Activated CD4-positive, alpha-beta T cell treated with anti-CD3 and anti-CD28 coated beads, Interleukin-2, amount 10 ng/mL, durations not matched to agents 7 days and 5 days (primary cell): ENCODE measurements at places on chromosomes 3 and 15. TPM values are rescaled to one million over a fixed set of nuclear protein-coding genes. Genes with fewer than 3 reads are reported as not detected.

Gene ARIH1
- total RNA-seq = 127 TPM

Gene SELENOT
- total RNA-seq = 140 TPM

DNA sequence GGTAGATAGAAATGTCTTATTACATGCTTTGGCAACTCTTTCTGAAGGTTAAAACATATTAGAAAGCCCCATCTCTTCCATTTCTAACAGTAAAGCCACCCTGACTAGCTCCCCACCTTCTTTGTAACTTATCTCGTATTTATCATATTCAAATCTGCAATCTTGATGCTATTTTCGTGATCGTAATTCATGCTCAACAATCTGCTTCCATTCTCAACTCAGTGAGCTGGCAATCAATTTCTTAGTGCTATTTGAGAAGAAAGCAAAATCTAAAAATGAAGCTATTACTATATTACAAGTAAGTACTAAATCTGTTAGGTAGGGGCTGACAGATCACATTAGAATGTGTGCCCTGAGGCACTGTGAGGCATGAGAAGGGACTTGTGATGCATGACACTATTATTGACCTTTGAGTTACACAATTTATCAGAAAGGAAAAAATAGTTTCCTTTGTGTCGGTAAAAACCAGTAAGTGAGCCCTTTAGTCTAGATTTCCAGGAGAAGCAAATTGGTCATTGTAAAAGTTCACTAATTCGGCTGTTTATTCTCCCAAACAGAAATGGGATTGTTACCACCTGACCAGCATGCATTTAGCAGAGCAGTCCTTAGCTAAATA is 379.7 kb upstream of the CNTN6 start:
- no peak for DNase-seq
- H3K27ac ChIP-seq = no peak overlapping the region
- no peaks in the 10 kb centered on the region for H3K36me3 ChIP-seq
- no peaks in the 10 kb centered on the region for H3K27me3 ChIP-seq

DNA sequence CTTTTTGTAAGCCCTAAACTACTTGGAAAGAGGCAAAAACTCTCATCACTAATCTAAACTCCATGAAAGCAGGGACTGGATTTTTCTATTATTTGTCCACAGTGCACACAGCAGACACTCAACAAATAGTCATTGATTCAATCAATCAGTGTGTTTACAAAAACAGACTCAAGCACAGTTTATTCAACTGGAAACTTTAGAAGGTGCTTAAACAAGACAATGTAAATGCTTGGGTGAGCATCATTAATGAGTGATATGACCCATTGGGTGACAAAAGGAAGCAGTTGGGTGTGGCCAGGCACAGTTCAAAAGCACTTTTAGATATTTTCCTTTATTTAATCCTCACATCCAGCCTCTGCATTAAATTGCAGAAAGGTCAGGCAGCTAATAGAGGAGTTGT is 32.0 kb upstream of the PPP4R2 start:
- H3K27ac ChIP-seq = peak overlapping the region; percentile 95
- H3K4me3 ChIP-seq = no peak overlapping the region
- no peaks in the 10 kb centered on the region for H3K27me3 ChIP-seq
- H3K4me1 ChIP-seq = peaks cover 48% of the 10 kb centered on the region

Gene SCAANT1
- not detected for total RNA-seq

Gene GOLGA8G
- total RNA-seq = not detected

Gene PLA2G4F
- not detected for total RNA-seq

DNA sequence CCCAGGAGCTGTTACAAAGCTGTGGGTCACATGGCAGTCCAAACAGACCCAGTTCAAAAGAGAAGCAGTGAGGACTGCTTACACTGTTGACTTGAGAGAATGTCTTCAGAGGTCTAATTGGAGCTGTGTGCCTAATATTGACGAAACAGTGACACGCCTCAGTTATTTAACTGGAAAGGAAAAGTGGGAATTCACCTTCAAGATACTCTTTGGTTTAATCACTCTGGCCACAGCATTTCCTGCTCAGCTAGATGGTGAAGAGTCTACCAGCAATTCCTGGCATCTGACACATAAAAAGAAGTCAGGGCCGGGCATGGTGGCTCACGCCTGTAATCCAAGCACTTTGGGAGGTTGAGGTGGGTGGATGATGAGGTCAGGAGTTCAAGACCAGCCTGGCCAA is 326.4 kb downstream of the SV2B start:
- no peak overlapping the region for H3K4me3 ChIP-seq
- DNase-seq = no peak
- peaks cover 52% of the 10 kb centered on the region for H3K4me1 ChIP-seq
- peaks cover 27% of the 10 kb centered on the region for H3K36me3 ChIP-seq
- H3K27ac ChIP-seq = no peak overlapping the region
- peaks cover 10% of the 10 kb centered on the region for H3K27me3 ChIP-seq

DNA sequence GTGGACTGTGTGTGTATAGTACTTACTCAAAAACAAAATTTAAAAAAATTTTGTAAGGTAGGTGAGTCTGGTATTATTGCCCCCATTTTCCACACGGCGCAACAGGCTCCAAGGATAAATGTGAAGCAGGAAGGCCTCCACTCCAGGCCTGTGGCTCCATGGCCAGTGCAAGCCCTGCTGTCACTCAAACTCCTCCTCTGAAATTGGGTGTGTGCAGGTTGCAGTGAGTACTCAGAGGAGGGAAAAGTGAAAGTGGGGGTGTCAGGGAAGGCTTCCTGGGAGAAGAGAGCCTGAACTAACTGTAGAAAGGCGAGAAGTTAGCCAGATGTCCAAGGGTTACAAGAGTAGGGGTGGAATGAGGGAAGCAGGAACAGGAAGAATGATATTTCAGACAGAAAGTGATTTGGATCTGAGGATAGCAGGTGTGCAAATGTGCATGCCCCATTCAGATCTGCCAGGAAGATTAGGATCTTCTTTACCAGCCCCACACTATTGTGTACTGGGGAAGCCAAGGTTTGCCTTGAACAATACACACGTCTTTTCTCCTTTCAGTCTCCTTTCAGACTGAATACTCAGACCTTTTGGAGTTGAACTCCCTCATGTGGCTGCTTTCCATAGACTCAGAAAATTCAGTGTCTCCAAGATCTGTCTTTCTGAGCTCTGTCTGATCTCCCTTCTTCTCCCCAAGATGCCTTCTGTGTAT is 48.7 kb upstream of the RYK start:
- H3K4me3 ChIP-seq = no peak overlapping the region
- DNase-seq = no peak
- no peaks in the 10 kb centered on the region for H3K36me3 ChIP-seq
- peaks cover 50% of the 10 kb centered on the region for H3K27me3 ChIP-seq
- no peaks in the 10 kb centered on the region for H3K4me1 ChIP-seq
- peak overlapping the region; percentile 10 for H3K27ac ChIP-seq

DNA sequence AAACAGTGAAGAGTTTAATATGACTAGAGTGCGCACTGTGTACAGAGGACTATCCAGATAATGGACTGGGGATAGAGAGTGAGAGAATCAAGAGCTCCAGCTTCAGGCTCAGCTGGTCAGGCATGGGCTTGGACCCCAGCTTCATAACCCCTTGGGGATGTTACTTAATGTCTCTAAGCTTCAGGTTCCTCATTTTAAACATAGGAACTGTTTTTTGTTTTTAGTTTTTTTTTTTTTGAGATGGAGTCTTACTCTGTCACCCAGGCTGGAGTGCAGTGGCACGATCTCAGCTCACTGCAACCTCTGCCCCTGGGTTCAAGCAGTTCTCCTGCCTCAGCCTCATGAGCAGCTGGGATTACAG is 9.9 kb upstream of the BRPF1 start:
- no peak overlapping the region for H3K27ac ChIP-seq
- H3K4me3 ChIP-seq = no peak overlapping the region
- peaks cover 7% of the 10 kb centered on the region for H3K27me3 ChIP-seq

GRCh38 chr15:77781946-77782240 is 149.2 kb upstream of the LINGO1 start:
- no peaks in the 10 kb centered on the region for H3K36me3 ChIP-seq
- H3K27ac ChIP-seq = no peak overlapping the region
- H3K4me3 ChIP-seq = no peak overlapping the region

DNA sequence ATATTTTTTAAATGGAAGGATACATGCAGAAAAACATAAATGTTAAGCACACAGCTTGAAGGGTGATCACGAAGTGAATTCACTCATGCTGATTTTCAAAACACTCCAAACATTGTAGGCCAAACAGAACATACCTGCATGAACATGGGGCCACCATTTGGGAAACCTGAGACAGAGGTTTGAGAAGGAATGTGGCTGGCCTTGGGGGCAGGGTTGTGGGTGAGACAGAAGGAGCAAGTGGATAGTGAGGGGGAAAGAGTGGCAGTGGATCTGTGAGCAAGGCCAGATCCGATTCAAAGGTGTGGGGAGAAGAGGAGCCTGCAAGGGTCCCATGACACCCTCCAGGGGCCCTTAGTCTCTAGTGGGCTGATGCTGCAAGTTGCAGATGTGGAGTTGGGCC is 94.9 kb downstream of the HMG20A start:
- H3K4me3 ChIP-seq = no peak overlapping the region
- no peaks in the 10 kb centered on the region for H3K27me3 ChIP-seq

Gene LRTM1
- not detected for total RNA-seq

GRCh38 chr3:146166415-146166821 is 5.4 kb upstream of the PLOD2 start:
- no peaks in the 10 kb centered on the region for H3K36me3 ChIP-seq
- peaks cover 40% of the 10 kb centered on the region for H3K27me3 ChIP-seq
- DNase-seq = no peak
- H3K27ac ChIP-seq = no peak overlapping the region
- H3K4me1 ChIP-seq = peaks cover 8% of the 10 kb centered on the region
- no peak overlapping the region for H3K4me3 ChIP-seq

DNA sequence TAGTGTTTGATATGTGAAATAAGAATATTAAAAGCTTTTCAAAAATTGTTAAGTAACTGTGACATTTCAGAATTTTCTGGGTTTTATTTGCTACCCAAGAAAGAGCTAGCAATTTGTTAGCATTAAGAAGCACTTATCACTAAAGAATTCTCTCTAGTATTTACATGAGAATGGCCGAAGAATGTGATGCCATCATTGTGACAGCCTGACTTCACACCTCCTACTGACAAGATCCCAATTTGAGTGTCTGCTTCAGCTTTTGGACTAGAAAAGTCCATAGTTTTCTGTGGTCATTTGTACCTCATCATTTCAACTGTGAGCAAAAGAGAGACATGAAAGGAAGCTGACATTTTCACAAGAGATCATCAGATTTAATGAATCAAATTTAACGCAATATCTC is 548.1 kb upstream of the AGTR1 start:
- H3K4me1 ChIP-seq = no peaks in the 10 kb centered on the region
- no peaks in the 10 kb centered on the region for H3K36me3 ChIP-seq
- H3K27me3 ChIP-seq = no peaks in the 10 kb centered on the region
- no peak overlapping the region for H3K27ac ChIP-seq
- H3K4me3 ChIP-seq = no peak overlapping the region

Gene IL16
- total RNA-seq = 242 TPM

DNA sequence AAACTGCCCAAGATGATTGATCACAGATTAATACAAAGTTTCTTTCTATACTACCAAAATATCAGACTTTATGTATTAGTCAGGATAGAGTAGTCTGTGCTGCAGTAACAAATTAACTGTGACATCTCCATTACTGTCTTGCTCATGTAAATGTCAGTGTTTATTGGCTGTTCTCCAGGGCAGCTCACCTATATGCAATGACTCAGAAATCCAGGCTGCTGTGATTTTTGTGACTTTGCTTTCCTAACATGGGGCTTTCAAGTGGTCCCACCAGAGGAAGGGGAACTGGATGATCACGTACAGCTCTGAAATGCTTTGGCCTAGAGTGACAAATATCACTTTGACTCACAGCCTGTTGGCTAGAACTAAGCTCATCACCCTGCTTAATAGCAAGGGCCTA is 12.9 kb downstream of the PLS1 start:
- DNase-seq = no peak
- no peaks in the 10 kb centered on the region for H3K27me3 ChIP-seq
- no peak overlapping the region for H3K27ac ChIP-seq
- no peaks in the 10 kb centered on the region for H3K4me1 ChIP-seq
- no peak overlapping the region for H3K4me3 ChIP-seq

DNA sequence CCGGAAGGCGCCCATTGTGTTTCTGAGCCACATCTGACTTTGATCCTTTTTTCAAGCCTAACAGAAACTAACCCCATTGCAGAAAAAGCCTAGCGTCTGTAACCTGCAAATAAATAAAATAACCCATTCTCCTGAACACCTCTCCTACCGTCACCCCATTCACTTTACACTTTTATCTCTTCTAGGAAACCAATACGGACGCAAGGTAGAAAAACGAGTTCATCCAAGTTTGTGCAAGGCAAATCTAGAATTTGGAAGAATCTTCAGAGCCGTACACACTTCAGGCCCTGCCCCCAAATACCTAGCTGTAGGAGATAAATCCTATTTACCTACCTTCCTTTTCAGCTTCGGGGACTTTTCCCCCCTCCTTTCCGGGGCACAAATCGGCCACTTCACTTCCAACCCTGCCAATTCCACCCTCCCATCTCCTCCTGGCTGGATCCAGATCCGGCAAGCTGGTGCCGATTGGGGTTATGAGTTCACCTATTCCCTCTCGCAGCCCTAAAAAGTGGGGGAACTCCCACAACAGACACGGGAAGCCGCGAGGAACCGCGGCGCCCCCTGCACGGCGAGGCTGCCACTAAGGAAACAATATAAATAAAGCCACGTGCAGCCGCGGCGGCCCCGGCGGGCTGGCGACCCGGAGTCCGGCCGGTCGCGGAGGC is 987 bp downstream of the PRTG start:
- H3K36me3 ChIP-seq = no peaks in the 10 kb centered on the region
- DNase-seq = no peak
- H3K27ac ChIP-seq = no peak overlapping the region
- H3K4me1 ChIP-seq = peaks cover 4% of the 10 kb centered on the region
- H3K4me3 ChIP-seq = no peak overlapping the region
- H3K27me3 ChIP-seq = peaks cover 36% of the 10 kb centered on the region

GRCh38 chr3:33403756-33404155 is 36.4 kb downstream of the UBP1 start:
- no peak overlapping the region for H3K27ac ChIP-seq
- H3K4me1 ChIP-seq = no peaks in the 10 kb centered on the region
- no peak for DNase-seq
- H3K27me3 ChIP-seq = no peaks in the 10 kb centered on the region

GRCh38 chr3:88616413-88616812 is 466.7 kb downstream of the C3orf38 start:
- no peak for DNase-seq
- no peak overlapping the region for H3K4me3 ChIP-seq
- H3K27ac ChIP-seq = no peak overlapping the region
- no peaks in the 10 kb centered on the region for H3K36me3 ChIP-seq

DNA sequence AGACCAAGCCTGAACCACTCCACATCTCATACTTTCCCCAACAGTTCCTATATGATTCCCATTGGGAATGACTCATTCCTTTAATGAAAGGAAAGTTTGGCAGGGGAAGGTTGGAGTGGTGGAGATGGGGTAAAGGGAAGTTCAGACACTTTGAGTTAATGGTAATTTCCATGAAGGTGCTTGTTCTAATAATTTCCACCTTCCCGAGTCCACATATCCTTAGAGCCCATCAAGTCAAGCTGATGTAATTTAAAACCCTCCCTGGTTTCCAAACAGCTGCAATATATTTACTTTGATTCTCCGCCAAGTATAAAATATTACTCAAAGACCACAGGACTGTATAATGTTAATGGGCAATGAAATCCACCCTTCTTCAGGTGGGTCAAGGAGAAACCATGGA is 95.0 kb upstream of the GALNT15 start:
- no peak overlapping the region for H3K27ac ChIP-seq
- no peaks in the 10 kb centered on the region for H3K36me3 ChIP-seq
- no peak for DNase-seq
- no peaks in the 10 kb centered on the region for H3K4me1 ChIP-seq
- no peak overlapping the region for H3K4me3 ChIP-seq

Gene IMP3
- total RNA-seq = 81.4 TPM

GRCh38 chr15:60392601-60392985 is 5.2 kb downstream of the ANXA2 start:
- peak overlapping the region; percentile 34 for H3K27ac ChIP-seq
- DNase-seq = peak; percentile 43
- H3K4me3 ChIP-seq = no peak overlapping the region
